DMS153 (cell line): ENCODE measurements at places on chromosomes 2 and 18.
A peak's percentile ranks its signal among the peaks of the same experiment; 100 is the strongest.

DNA sequence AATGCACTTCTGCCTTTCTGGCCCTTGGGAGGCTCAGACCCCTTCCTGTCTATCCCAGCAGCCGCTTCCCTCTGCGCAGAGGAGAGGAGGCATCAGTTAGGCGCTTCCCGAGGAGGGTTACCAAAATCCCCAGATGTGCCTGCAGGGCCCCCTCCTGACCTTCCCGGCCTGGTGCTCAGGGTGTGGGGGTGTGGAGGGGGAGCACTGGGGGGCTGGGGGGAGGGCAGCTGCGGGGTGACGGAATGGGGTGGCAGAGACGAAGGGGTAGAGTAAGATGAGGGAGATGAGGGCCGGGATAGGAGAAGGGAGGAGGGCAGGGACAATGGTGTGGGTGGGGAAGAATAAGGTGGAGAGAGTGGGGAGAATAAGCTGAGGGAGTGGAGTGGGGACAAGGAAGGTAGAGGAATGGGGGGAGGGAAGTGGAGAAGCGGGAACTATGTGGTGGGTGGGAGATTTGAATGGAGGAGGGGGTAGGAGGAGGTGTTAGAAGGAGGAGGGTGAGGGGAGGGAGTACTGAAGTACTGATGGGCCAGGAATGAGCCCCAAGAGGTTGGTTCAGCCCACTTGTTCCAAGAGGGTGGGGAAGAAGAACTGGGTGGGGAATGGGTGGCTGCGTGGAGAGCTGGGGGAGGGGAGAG is 6.5 kb upstream of the ZAP70 start:
- no peak for DNase-seq

DNA sequence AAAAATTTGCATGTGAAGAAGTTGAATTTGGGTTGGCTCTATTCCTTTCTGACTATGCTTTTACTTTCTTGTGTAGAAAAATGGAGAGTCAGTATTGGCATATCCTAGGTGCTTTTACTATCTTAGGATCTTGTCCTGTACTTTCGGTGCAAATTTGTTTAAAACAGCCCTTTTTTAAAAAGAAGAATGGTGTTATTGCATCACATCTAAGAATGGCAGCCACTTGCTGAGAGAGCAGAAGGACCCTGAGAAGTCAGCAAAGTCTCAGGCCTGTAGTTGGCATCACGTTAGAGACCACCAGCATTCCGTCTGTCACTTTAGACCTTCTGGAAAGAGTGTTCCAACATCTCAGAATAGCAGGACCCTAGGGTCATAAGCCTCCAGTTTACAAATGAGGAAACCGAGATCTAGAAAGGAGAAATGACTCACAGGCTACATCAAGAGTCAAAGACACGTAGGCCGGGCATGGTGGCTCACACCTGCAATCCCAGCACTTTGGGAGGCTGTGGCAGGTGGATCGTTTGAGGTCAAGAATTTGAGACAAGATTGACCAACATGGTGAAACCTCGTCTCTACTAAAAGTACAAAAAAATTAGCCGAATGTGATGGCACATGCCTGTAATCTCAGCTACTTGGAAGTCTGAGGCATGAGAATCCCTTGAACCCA is 42.5 kb downstream of the SPATS2L start:
- DNase-seq = no peak

DNA sequence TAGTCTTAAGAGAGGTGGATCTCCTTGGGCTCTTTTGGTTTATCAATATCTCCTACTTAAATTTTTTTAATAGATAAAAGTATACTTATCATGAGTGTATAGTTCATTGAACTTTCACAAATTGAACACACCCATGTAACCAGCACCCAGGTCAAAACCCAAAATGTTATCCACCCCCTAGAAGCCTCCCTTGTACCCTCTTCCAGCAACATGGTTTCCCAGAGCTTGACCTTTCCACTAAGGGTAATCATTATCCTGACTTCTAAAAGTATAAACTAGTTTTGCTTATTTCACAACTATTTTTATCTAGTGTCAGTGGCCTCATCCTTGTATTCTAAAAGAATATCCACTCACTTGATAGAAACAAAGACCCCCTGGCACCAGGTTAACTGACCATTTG is 106.8 kb downstream of the MDH1 start:
- no peak for DNase-seq

GRCh38 chr18:12595571-12596255 is 62.2 kb downstream of the SPIRE1 start:
- DNase-seq = no peak

- peak; percentile 68 for DNase-seq
Measured at GRCh38 chr2:179954026-179954425, 53.1 kb downstream of the CWC22 start.

DNA sequence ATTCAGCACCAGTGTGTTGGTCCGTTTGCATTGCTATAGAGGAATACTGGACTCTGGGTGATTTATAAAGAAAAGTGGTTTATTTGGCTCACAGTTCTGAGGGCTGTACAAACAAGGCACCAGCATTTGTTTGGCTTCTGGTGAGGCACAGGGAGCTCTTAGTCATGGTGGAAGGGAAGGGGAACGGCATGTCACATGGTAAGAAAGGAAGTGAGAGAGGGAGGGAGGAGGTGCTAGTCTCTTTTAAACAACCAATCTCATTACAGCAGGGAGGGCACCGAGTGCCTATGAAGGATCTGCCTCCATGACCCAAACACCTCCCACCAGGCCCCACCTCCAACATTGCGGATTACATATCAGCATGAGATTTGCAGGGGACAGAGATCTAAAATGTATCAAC is 143.9 kb upstream of the DLX2 start:
- peak; percentile 55 for DNase-seq

GRCh38 chr2:100239486-100240210 is 82.7 kb downstream of the LONRF2 start:
- DNase-seq = no peak

DNA sequence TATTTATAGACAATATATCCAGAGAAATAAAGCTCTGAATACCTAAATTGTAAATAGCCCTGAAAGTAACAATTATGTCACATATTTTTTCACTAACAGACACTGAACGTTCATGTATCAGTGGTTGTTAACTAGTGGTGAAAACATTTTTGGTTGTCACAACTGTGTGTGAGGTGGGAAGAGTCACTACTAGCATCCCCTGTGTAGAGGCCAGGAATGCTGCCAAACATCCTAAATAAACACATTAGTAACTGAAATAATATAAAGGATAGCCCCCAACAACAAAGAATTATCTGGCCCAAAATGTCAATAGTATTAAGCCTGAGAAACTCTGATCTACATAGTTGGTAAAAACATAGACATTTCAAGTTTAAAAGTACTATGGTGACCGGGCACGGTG is 64.5 kb downstream of the ROCK1 start:
- DNase-seq = no peak

GRCh38 chr2:169741-170140 is 94.1 kb downstream of the SH3YL1 start:
- DNase-seq = no peak

DNA sequence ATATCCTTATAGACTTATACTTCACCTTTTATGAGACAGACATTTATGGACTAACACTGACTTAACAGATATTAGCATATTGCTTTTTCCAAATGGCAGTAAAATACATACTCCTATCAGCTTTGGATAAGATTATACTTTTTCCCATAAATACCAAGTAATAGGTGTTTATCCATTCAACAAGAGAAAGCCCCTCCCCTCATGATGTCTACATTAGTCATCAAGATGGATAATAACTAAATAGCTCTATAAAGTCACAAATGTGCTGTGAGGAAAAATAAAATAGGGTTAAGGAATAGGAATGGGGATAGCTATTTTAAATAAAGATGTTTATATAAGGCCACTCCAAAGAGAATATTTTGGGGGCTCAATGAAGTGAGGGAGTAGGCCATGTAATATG is 39.4 kb downstream of the CSRNP3 start:
- DNase-seq = no peak

GRCh38 chr2:202102425-202103000 is 29.5 kb downstream of the KIAA2012 start:
- DNase-seq = no peak

- DNase-seq = no peak
Measured at GRCh38 chr2:100070078-100070477, 72.3 kb downstream of the AFF3 start.

GRCh38 chr2:17124575-17125318 is 393.5 kb downstream of the RAD51AP2 start:
- DNase-seq = no peak

GRCh38 chr18:75262511-75262910 is 51.9 kb downstream of the TSHZ1 start:
- no peak for DNase-seq

DNA sequence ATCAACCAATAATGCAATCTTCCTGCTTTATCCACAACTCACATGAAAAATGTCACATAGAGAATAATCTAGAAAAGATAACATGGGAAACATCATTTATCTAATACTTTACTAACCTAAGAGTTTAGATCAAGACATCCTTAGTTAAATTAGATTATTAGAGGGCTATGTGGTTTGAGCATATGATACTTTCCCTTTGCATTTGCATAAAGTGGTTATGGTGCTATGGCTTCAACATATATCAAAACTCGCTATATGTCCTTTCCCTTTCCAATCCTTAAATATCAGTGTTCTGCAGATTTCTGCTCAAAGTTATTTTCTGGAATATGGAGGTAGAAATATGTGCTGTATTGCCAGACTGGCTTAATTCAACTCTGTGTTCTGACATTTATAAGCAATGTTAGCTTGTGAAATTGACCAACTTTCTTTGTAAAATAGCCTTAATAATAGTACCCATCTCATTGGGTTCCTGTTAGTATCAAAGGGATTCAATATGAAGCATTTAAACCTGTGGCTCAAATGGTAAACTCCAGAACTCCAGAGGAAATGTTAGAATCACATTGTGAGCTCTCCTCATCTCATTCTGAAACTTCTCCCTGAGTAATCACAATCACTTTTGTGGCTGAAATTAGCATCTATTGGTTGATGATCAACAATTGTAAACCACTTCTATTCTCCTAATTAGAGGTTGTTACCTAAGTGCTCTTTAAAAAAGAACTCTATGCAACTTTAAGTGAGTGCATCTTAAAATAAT is 1089.9 kb upstream of the SLC39A10 start:
- DNase-seq = no peak

DNA sequence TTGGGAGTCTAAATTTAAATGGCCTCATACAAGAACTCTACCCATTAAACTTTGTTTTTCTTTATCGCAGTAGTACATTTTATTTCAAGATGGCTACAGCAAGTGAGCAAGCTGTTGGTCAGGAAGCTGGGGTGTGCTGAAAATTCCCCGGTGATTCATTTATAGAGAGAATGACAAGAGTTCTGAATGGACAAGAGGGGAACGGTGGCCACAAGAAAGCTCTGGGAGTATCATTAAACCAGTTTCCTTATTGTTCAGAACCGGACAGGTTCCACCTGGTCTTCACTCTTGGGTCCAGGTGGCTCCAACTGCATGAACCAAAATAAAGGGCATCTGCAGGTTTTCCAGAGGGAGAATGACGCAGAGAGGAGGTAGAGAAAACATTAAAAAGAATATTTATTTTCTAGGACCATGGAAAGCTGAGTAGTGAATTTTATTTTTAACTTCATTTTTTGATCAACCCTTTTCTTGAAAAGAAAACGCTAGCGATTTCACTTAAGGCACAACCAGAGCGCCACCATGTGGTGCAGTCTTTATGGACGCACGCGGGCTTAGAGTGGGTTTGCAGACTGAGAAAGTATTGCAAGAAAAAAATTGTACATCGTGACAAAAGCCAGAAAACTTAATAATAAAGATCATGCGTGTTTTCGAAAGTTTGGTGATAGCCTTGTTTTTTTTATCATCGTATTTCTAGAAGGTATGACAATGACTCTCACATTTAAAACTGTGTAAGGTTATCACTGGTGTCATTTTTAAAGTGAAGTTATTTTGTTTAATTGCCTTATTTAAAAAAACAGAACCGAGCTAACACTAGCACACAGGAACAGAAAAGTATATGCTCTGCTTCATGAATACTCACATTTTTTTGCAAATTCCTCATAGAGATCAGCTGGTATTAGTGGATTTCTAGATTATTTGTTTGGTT is 97.9 kb upstream of the NOL4 start:
- peak; percentile 23 for DNase-seq

DNA sequence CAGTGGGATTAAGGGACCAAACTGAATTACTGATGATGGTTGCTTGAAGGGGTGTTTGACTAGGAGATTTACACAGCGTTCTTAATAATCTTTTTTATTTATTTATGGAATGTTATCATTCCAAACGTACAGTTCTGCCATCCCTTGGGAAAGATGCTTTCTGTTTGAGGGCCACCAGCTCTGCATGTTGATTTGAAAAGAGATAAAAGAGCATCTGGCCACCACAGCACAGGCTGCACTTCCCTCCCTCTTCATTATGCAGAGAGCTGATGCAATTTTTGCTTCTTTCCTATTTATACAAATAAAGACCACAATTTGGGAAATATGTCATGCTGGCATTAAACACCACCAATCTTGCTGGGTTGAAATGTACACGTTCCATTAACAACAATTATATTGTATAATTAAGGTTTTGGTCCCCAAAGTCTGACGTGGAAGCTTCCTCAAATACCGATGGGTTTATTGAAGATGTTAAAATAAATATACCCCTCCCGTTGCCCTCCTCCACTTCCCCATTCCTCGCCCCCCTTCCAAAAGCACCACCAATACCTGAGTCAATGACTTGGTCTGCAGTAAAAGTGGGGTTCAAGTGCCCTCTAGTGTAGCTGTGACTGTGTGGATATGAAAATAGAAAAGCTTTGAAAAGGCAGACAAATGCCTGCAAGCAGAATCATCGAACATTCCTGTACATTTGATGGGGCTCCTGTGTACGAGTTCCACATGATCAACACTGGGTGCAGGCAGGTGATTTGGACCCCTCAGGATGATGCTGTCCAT is 211.9 kb downstream of the HRH4 start:
- DNase-seq = peak; percentile 6

- no peak for DNase-seq
Measured at GRCh38 chr2:100137866-100138570, 4.4 kb downstream of the AFF3 start.

DNA sequence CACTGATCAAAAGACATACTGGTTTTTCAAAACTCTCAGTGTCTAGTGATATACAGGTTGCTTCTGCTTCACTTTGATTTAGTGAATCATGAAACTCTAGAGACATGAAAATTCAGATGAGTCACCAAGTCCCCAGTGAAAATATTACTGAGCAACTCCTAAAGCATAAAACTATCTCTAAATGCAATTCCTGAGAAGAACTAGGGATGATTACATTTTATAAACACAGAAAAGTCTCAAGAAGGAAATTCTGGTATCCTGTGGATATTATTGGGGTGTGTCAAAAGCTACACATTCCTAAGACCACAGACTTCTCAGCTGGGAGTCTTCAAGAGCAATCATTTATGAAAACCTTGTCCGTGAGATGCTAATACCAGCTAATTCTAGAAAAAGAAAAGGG is 9.7 kb downstream of the LRRTM4 start:
- DNase-seq = no peak

- DNase-seq = no peak
Measured at GRCh38 chr2:128502200-128502599, 183.5 kb upstream of the HS6ST1 start.

DNA sequence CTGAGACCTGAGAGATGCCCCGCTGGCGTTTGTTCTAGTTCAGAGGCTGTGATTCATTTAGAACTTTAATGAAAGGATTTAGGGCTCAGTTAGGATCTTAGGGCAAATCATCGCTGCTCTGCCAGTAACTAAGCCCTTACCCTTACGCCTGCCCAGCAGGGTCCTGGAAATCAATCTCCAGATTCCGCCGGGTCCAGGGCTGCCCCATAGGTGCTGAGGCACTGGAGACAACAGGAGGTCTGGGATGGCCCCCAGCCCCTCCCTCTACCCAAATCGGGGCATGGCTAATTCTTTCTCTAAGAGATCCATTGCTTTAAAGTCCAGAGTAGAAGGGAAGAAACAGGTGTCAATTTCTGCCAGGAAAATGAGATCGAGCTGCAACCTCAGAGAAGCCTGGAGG is 83.1 kb downstream of the SDC1 start:
- no peak for DNase-seq
